Kidney epithelial cell (primary cell): ENCODE measurements at places on chromosomes 11 and 22. TPM values are rescaled to one million over a fixed set of nuclear protein-coding genes. Genes with fewer than 3 reads are reported as not detected.

The FAM111B gene
- total RNA-seq = 3.2 and 3.8 TPM in 2 replicates

DNA sequence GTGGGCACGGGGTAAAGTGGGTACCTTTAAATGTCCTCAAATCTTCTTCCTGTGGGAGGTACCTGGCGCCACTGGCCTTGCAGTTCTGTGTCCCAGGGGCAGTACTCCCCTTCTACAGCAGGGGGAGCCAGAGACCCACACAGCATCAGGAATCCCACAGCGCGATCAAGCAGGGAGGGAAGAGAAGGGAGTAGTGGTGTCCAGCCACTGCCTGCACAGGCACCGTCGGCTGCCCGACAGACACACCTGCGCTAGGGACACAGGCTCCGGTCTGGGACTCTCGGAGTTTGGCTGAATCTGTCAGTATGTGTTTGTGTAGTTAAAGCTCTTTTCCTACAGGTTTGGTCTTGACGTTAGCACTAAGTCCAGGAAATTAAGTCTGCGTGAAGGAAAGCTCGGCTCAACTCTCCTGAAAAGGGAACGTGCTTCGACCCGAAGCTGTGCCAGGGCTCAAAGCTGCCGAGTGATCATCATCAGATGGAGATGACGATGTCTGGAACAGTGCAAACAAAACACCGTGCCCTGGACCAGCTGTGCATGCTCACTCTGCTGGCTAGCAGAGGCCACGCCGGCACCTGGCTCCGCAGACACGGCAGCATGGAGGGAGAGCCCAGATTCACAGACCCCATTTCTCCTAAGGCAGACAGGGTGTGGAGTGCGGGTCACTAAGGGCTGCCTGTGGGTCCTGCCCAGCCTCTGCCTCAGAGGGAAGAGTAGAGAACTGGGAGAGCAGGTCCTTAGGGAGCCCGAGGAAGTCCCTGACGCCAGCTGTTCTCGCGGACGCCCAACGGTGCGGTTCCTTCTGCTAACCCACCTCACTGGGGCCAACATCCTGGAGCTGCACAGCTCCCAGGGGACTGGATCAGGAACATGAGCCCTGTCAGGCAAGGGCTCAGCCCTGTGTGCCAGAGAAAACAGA, 56.0 kb upstream of the BID start:
- no peak for DNase-seq

- DNase-seq = no peak
Observed at GRCh38 chr11:94934846-94935245, 38.5 kb downstream of the CWC15 start.

DNA sequence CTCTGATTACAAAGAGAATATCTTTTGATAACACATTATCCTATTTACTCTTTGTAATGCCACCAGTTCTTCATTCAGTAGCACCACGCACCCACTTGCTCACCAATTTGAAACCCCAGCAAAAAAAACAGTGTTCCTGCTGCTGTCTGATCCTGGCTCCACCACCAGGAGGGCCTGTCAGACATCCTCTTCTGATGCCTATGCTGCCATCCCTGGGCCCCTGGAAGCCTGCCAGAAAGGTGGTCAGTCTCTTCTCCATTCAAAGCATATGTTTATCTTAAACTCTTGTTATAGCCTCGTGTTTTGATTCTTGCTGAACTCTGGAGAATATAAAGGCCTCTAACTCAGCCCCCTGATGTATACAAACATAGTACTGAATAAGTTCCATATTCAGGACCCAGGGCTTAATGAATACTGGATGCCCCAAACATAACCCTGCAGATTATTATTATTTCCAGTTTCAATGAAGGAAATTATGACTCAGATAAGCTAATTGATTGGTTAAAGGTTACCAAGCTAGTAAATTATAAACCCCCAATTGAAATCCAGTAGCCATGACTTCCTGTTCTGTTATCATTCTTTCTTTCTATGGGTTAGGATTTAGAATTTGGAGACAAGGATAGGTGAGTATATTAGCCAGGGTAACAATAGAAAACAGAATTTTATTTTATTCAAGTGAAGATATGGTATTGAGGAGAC, 116.7 kb downstream of the NTM start:
- no peak for DNase-seq

DNA sequence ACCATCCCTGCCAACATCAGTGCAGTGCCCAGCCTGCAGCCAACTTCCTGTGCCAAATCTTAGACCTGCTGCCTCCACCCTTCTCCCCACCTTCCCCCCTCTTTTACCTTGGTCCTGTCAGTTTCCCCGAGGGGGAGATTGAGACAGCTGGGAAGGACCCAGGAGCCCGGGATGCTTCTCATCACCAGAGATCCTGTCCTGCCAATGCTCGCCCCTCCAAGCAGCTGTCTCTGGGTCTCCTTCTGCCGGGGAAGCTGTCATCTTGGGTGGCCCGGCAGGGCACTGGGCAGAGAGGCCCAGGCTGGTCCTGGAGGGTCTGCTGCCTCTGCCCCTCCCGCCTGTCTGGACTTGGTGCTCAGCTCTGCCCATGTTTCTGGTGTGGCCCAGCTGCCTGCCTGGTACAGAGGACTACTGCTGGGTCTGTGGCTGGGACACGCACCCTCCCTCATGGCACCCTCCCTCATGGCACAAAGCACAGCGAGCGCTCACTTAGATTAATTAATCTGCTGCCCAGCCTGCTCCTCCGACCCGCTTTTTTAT, 60.4 kb upstream of the THY1 start:
- no peak for DNase-seq

The MFRP gene
- total RNA-seq = not detected in 2 replicates

DNA sequence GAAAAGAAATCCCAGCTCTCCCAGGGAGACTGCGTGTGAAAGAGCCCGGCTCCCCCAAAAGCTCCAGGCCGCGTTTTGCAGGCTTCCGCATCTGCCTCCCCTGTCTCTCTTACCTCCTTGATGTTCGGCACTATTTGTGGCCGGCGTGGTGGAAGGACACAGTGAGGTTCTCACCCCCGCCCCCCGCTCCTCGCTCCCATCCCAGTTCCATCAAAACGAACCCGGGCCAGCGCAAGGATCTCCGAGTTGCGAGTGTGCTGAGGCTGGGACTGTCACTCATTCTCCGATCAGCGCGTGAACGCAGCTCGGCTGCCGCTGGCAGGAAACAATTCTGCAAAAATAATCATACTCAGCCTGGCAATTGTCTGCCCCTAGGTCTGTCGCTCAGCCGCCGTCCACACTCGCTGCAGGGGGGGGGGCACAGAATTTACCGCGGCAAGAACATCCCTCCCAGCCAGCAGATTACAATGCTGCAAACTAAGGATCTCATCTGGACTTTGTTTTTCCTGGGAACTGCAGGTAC, at the start of gene NCAM1:
Gene NCAM1, plus strand, starts transcription at position 275 of the 523 bp plus-strand sequence.
- no peak for DNase-seq

DNA sequence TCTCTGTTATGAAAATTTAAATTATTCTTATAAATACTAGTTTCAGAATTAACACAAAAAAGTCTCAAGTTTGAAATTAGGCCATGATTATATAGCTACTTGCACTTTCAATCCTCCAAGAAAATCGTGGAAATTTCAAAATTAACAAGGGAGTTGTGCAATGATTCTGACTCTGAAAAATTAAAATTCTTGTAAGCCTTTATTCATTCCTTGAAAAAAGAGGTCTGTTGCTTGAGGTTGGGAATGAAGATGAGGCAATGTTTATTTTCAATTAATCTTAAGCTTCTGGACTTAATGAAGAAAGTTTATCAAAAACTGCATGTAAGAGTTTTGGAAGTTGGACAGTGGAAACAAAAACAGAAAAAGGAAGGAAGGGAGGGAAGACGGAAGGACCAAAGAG, 128.2 kb upstream of the FIBIN start:
- no peak for DNase-seq

DNA sequence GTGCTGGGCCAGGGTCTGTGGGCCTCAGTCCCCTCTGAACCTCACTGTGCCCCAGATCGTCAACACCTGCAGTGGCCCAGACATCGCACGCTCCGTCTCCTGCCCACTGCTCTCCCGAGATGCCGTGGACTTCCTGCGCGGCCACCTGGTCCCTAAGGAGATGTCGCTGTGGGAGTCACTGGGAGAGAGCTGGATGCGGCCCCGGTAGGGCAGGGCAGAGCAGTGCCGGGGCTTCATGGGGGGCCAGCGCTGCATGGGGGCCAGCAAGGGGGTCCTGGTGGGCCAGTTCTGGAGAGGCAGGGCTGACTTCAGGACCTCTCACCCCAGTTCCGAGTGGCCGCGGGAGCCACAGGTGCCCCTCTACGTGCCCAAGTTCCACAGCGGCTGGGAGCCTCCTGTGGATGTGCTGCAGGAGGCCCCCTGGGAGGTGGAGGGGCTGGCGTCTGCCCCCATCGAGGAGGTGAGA, 16.3 kb downstream of the EPS8L2 start:
- no peak for DNase-seq

The BTBD18 gene
- not detected in 2 replicates for total RNA-seq

GRCh38 chr11:62588966-62589637, 2.2 kb downstream of the TUT1 start:
- no peak for DNase-seq

The C11orf16 gene
- total RNA-seq = not detected in 2 replicates

The OR2AG2 gene
- 0.04 and 0.27 TPM in 2 replicates for total RNA-seq

The DBX1 gene
- total RNA-seq = not detected in 2 replicates

The GAS2 gene
- 0.46 and 3.9 TPM in 2 replicates for total RNA-seq

DNA sequence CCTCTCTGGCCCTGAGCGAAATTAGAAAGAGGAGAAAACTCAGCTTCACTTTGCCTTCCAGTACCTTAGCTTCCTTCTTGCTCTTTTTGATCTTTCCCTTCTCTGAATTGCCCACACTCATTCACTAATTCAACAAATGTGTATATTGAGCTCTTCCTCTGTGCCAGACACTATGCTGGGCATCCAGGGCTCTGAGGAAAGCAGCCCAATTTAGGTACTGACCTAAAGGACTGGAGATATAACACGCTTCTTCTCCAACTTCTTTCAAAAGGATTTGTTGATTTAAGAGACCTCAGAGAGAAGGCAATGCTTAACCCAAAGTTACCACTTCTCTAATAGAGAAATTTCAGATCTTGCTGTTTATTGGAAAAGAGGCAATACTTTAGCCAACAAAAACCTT, 103.6 kb downstream of the TMPRSS5 start:
- DNase-seq = no peak

- no peak for DNase-seq
Observed at GRCh38 chr11:12329169-12329568, 48.2 kb upstream of the PARVA start.

GRCh38 chr11:63510360-63511047, 4.6 kb downstream of the LGALS12 start:
- DNase-seq = no peak

DNA sequence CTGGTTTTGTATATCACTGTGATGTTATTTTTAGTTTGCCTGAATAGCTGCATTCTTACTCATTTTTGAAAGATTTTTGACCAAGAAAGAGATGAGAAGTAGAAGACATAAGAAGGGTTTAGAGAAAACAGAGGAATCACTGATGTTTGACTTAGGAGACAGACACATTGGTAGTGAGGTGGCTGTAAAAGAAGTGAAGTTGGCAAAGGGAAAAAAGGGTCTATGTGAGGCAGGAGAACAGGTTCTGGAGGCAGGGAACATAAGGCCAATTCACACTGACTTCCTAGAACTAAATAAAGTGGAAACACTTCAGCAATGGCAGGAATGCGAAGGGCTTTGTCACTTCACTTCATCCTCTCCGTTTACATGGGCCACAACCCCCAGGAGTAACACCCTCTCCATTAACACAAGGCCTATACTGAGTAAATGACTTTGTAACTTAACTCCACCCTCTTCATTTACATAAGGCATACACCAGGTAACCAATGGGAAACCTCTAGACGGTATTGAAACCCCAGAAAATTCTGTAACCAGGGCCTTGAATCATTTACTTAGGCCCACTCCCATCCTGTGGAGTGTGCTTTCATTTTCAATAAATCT, 36.5 kb downstream of the CTSC start:
- DNase-seq = no peak
